NCI-H2227 treated with DMSO at 0.1 percent for 48 hours (cell line): ENCODE measurements at places on chromosomes 1 and 21.

GRCh38 chr1:222372221-222372620 is 175.7 kb downstream of the HHIPL2 start:
- no peak for DNase-seq

DNA sequence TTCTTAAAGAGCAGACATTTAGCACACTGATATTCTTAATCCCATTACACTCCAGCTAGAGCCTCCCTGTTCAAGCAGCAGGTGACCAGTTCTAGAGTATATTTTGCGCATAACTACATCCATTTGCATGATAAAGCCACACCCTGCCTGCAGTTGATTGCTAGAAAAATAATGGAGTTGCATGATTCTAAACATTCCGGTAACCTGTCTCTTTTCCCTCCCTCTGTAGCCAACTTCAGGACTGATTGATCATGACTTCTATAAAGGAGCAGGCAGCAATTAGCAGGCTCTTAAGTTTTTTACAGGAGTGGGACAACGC is 14.9 kb downstream of the ARMH1 start:
- DNase-seq = no peak

DNA sequence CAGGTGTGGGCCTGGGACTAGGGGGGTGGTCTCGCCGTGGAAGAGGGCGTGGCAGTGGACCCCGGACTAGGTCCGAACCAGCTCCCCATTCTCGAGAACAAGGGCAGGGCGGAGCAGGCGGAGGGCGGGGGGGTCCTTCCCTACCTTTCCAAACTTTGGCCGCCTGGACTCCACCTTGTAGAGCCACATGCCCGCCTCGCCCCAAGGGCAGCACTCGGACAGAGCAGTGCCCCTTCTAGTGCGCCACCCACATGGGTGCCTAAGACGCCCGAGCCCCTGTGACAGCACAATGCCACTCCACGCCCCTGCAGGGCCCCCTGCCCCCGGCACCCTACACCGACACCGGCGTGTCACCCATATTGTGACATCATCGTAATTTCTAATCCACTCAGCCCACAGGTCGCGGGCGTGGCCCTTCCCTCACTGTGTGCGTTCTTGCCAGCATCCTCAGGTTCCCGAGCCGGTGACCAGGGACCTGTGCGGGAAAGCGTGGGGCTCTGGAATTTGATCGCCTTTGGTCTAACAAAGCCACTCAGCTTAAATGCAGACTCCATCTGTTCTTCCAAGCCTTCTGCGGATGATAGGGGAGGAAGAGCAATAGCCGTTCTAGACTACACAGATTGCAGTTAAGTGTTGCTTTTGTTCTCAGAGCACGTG is 553 bp upstream of the STMN1 start:
- peak; percentile 76 for DNase-seq

- DNase-seq = no peak
These were observed 225.8 kb upstream of the L1TD1 start for GRCh38 chr1:61968869-61969268.

GRCh38 chr1:180130651-180131050 is 24.0 kb upstream of the QSOX1 start:
- no peak for DNase-seq

DNA sequence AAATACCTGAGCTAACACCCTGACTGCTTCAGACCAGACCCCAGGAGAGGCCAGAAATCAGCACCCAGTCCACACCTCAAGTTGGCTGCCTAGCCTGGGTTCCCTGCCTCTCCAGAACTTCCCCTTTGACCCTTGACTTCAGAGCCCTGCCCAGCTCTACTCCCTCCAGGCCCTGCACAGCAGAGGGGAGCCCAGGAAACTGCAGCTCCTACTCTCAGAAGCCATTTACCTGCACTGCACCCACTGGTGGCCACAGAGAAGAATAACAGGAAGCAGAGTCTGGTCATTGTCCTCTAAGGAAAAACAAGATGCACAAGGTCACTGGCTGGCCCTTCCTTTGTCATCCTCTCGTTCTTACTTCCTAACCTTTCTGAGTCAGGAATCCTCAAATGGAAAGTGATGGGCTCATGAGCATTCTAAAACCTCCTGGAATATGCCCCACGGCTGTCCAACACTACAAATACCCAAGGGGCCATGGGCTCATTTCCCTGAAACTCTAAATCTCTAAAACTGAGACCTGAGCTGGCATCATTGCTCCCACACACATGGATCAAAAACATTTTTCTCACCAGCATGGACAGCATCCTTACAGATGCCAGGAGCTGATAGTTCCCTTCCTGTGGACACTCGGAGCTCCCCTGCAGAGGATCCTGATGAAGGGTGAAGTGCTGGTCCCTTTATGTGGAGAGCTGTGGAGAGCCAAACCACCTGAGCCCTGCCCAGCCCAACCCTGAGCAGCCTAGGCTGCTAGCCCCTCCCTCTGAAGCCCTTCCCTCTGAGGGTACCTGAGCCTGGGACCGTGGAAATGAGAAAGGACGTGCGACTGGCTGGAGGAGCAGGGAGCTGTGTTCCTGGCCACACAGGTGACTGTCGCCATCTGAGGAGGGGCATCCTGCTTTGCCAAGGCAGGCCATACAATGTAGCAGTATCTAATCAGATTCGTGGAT is at the start of gene ITLN2:
Gene ITLN2, minus strand, starts transcription at position 652 of the 947 bp plus-strand sequence. Its CDS starts 68 bp downstream, at position 584.
- peak; percentile 3 for DNase-seq
